ENCODE measurements at places on chromosomes 13 and 19.
A peak's percentile ranks its signal among the peaks of the same experiment; 100 is the strongest.

DNA sequence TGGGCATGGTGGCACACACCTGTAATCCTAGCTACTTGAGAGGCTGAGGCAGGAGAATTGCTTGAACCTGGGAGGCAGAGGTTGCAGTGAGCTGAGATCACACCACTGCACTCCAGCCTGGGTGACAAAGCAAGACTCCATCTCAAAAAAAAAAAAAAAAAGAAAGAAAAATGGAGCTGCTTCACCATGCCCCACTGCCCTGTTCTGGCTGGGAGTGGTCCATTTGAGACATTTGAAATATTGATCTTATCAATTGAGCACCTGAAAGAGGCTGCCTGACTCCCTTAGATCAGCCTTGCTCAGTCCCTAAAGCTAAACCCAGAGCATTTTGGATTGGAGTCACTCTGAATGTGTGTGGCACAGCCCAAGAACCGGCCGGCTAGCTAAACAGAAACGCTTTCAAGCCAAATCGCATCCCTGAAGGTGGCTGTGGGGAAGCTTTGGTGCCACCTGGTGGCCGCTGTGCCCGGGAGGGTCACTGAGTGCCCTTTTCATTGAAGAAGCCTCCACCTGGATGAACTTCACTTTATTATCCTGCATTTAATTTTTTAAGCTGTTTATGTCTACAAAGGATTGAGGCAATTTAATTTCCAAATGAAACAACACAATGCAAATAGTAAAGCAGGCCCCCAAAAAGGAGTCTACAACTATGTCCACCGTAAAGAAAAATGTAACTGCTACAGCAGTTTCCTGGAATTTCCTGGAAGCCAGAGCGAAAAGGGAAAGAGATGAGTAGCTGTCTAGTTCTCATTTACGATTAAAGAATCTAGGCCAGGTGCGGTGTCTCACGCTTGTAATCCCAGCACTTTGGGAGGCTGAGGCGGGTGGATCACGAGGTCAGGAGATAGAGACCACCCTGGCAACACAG is 53.1 kb upstream of the SERPINE3 start:
- DNase-seq: peak; percentile 84

DNA sequence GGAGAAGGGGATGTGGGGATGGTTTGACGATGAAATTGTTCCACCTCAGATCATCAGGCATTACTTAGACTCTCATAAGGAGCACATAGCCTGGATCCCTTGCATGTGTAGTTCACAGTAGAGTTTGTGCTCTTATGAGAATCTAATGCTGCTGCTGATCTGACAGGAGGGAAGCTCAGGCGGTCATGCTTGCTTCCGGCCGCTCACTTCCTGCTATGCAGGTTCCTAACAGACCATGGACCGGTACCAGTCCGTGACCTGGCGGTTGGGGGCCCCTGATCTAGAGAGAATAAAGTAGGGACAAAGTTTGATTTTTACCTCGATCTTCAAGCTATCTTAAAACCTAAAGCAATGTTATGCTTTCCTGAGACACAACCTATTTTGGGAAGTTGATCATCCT is 373.8 kb upstream of the ARGLU1 start:
- no peak for DNase-seq

DNA sequence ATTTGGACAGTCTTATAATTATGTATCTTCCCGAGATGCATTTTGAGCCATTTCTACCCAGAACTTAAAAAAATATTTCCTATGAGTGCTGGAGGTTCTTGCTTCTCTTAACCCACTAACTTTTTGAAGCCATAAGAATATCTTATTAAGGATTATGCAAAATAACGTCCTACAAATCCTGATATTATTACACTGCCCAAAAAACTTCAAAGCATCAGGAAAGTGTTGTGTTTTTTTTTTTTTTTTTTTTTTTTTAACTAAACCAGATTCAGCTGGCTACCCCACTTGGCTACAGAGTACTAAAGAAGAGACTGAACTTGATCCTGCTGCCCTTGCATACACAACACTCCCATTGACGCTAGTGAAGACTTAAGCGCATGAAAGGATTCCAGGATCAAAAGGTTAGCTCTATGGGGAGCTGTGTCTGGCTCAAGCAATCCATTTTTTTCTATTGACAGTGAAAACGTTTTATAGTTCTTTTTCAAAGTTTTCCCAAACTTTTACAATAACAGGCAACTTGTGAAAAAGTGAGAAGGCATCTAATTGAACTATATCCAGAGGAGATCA is 141.4 kb downstream of the KCNRG start:
- DNase-seq: no peak

DNA sequence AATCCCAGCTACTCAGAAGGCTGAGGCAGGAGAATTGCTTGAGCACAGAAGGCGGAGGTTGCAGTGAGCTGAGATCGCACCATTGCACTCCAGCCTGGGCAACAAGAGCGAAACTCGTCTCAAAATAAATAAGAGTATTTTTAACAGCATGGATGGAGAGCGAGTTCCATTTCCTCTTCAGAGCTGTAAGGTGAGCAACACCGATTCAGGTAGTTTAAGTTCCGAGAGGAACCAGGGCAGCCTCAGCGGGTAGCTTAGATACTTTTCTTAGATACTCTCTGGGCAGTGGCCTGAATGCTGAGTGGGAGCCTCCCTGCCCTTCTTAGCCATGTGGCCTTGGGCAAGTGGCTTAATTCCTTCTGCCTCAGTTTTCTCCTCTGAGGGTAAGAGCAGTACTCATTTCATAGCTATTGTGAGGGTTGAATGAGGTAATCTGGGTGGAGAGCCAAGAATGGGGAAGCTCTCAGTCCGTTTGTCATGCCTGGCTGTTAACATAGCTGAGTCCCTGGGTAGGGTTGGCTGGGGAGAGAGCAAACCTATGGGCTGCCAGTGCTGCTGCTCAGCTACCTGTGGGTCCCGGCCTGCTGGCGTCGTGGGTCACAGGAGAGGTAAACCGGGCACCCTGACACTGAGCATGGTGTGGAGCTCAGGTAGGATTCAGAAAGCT is 4.1 kb downstream of the ATP11A start:
- peak; percentile 30 for DNase-seq

GRCh38 chr19:8478598-8478997 is 23.8 kb downstream of the PRAM1 start:
- no peak for DNase-seq

- DNase-seq: no peak
Observed at GRCh38 chr13:98771838-98772611, 19.6 kb upstream of the SLC15A1 start.

DNA sequence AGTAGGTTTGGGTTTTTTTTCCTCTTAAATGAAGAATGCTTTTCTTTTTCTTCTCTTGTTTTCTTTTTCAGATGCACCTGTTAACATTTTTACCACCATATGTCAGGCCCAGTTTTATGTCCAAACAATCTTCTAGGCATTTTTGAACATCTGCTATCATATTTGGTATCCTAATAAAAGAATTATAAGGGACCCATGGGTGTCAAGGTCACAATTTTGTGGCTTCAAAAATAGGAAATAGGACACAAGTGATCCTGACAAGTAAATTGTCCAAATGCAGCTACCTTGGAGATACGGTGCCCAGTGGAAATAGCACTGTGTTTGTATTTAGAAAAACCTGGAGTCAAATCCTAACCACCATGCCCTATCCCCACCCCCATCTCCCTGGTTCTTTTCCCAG is 270.3 kb downstream of the MZT1 start:
- no peak for DNase-seq

GRCh38 chr13:111663505-111663904 is 343.1 kb downstream of the TEX29 start:
- DNase-seq: no peak

GRCh38 chr13:86085890-86086289 is 286.7 kb upstream of the SLITRK6 start:
- DNase-seq: no peak

All from tibial artery (tissue), 4 donors.